Osteocyte (in vitro differentiated cells): ENCODE measurements at places on chromosomes 1 and 21. TPM values are rescaled to one million over a fixed set of nuclear protein-coding genes. Genes with fewer than 3 reads are reported as not detected.

Gene INSRR
- total RNA-seq = 0.08 and 0.21 TPM in 2 replicates

Gene VSIG8
- total RNA-seq = not detected in 2 replicates

Gene AGMAT
- total RNA-seq = 0.13 and 0.19 TPM in 2 replicates

GRCh38 chr1:175390081-175390481, 197.5 kb upstream of the KIAA0040 start:
- DNase-seq = no peak
